ENCODE measurements at places on chromosomes 3 and 15.

DNA sequence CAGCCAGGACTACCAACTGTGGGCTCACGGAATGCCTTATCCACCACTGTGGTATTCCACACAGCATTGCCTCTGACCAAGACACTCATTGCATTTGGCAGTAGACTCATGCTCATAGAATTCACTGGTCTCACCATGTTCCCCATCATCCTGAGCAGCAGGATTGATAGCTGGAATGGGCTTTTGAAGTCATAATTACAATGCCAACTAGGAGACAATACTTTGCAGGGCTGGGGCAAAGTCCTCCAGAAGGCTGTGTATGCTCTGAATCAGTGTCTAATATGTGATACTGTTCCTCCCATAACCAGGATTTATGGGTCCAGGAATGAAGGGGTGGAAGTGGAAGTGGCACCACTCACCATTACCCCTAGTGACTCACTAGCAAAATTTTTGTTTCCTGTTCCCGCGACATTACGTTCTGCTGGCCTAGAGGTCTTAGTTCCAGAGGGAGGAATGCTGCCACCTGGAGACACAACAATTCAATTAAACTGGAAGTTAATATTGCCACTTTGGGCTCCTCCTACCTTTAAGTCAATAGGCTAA is 58.6 kb upstream of the CCDC80 start:
- DNase-seq, result peak; percentile 50

GRCh38 chr15:69060041-69060481 is 45.6 kb downstream of the NOX5 start:
- peak; percentile 6 for DNase-seq

- no peak for DNase-seq
Measured at GRCh38 chr3:77535116-77535515, 495.2 kb downstream of the ROBO2 start.

DNA sequence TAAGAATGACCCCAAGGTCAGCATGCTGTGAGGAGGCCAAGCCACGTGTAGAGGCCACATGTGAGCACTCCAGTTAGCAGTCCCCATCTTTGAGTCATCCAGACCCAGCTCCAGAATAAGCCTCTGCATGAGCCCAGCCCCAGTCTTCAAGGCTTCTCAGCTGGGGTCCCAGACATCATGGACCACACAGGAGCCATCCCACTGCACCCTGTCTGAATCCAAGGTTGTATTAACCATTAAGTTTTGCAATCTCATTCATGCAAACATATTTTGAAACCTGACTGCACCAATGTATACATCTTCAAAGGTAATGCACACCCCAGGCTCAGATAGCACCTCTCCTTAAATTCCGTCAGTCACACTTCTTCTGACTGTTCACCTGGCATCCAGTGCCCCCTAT is 249.1 kb upstream of the CHRNA7 start:
- no peak for DNase-seq

DNA sequence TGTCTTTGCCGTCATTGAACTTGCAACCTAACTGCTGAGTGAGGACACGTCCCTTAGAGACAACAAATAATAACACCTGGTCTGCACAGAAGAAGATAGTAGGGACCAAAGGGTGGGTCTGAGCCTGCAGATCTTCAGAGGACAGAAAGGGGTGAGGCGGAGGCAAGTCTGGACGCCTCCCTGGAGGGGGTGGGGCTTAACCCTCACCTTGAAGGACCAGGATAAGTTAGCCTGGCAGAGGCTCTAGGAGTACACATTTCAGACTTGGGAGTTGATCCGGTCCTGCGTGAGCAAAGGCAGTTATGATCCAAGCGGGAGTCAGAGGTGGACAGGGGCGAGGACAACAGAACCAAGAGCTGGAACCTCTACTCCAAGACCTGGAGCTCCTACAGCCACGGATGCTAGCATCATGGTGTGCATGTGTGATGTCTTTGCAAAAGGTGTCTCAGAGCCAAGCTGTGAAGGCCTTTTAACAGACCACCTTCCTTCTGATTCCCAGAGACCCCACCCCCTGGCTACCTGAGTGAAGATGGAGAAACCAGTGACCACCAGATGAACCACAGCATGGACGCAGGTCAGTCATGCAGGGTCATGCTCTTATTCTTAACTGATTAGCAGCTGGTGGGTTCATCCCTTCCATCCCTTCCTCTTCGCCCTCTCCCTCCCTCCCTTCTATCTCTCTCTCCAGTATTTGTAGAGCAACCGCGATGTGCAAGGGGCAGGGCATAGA is 88.0 kb downstream of the AAGAB start:
- no peak for DNase-seq

DNA sequence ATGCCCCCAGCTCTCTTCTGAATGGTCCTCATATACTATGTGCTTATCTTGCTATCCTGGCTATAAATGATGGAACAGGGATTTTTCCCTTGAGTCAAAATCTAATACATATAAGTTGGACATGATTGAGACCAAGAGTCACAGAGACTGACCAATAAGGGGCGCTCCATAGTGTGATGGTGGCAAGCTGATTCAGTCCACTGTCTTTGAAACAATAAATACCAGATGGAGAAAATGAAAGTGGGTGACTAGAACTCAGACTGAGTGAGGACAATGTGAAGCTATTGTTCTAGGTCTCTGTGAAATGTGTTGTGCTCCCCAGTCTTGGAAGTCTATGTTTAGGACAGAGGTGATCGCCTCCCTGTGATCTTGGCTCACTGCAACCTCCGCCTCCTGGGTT is 10.6 kb upstream of the FSTL1 start:
- no peak for DNase-seq

DNA sequence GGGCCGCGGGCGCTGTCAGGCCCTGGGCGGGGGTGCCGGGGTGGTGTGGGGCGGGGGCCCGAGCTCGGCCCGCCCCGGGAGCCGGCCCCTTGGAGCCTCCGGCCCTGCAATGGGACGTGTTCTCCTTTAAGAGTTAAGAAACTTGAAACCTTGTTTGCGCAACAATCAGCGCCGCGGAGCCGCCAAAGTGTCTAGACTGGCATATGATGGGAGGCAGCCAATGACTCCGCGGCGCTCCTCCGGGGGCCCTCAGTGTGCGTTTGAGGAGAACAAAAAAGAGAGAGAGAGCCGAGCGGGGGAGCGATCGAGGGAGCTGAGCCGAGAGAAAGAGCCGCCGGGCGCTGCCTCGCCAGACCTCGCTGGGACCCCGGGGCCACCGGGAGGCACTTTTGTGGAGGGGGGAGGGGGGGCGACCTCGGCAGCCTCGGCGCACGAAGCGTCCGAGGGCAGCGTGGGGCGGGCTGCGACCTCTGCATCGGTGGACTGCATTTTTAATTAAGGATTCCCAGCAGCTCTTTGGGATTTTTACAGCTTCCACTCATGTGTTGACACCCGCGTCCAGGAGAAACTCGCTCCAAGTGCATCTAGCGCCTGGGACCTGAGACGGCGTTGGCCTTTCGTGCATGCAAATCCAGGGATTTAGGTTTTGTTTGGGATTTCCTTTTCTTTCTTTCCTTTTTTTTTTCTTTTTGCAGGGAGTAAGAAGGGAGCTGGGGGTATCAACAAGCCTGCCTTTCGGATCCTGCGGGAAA is at the start of gene SMAD6:
TSS of gene SMAD6 (plus strand) at position 202 of the 752 bp plus-strand sequence. CDS start 1,023 bp downstream, outside the sequence.
- DNase-seq, result peak; percentile 99

DNA sequence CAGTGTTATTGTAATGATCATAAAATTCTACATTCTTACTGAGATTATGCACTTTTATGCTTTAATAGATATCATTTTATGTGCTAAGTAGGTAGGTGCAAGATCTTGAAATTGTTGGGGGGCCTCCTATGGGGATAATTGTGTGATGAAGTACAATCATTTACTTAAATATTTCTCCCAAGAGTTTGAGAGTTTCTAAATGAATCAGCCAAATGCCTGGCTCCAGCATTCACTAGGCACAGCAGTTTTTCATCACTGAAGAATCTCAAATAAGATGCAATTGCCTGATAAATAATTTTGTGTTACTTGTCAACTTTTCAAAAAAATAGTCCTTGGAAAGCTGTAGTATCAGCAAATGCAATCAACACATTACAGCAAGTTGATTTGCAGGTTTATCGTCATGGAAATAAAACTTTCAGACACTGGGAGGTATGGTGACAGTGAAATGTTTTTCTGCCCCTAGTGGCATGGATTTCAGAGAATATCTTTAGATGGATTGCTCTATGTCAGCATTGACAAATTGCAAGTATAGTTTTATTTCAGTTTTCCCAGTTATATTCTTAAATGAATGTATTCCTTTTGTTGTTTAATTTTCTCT is 167.1 kb downstream of the NEK11 start:
- no peak for DNase-seq

DNA sequence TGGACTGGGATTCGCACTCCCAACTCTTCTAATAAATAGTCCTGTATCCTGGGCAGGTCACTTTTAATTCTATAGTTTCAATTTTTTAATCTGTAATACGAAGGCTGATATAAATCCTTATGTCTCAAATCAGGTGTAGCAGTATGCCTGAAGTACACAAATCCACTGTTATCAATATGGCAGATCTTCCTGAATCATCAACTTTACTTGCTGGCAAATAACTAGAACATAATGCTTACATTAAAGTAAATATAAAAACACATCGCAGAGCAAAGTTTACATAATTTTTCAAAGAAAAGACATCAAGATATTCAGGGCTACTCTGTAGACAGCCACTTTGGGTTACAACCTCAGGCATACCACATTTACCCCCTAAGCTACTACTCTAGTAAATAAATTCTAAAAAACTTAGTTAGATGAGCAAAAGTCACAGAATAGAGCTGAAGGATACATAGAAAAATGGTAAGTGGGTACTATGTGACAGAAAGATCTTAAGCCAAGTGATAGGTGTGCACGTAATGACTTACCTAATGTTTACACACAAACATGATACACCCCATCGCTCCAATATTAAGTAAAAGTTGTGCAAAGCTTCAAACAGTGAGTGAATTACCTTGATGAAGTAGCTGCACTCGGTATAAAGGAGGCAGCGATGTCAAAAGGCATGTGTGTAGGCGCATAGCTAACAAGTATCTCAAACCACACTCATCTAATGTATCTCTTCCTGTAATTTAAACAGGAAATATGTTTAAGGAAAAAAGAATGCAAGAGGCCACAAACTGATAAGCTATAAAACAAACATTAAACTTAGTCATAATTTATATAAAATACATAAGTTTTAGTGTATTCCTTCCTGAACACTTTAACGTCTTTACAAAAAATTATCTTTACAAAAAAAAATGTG is 127.9 kb downstream of the DMXL2 start:
- DNase-seq, result no peak

Data from thyroid gland (tissue), 4 donors.